Keratinocyte (primary cell): ENCODE measurements at places on chromosomes 1 and 21. TPM values are rescaled to one million over a fixed set of nuclear protein-coding genes. Genes with fewer than 3 reads are reported as not detected.

- no peak for DNase-seq
Observed at GRCh38 chr1:60133000-60133673, 59.6 kb upstream of the C1orf87 start.

GRCh38 chr1:201009962-201010645 is 13.4 kb downstream of the KIF21B start:
- no peak for DNase-seq

DNA sequence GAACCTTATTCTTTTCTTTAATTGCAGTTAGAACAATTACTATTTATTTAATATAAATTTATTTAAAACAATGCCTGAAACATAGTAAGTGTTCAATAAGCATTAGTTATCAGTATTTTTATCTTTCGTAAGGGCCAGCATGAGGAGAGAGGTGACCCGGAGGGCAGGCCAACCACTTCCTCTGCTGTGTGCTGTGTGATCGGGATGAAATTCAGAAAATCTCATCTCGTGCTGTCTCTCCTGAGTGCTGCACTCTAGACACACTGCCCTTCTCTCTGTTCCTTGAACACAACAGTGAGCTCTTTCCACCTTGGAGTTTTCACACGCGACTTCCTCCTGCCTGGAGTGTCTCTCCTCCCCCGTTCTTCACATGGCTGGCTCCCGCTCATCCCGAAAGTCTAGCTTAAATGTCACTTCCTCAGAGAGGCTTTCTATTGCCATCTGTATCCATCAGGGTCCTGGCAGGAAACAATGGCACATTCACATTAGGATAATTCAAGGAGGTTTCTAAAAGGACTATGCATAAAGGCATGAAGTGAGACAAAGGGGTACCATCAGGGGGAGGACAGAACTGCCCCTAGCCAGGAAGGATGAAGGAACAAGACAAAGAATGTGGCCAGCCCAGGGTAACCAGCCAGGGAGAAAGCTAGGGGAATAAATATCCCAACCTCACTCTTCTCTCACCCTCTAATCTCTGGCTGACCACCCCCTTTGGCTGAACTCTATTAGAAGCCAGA is 142.6 kb upstream of the GJB5 start:
- DNase-seq = no peak

DNA sequence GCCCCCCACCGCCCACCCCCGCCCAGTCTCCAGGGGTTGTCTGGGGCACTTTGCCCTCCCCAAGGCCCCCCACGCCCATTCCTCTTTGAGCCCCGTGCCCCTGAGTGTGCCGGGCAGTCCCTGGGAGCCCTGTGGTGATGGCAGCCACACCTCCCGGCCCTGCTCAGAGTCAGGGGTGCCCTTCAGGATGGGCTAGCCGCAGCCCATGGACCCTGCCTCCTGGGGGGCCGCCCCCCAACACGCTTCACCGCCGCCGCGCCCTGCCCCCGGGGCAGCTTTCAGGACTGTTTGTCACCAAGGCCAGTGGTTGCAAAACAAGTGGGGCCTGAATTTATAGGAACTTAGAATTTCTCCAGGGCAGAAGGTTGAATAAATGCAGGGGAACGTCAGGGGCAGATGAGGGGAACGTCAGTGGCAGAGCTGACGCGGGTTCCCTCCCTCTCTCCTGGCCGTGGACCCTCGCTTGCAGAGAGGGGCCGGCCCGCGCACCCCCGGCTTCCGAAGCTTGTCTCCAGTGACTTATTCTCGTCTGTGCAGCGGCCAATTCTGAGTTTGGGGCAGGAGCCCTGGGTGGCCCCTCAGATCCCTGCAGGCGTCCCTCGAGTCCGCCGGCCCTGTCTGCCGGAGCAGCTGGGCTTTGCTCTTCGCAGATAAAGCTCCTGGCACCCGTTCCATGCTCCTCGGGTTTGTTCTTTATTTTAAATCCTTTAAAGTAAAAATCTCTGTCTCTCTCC is 41.2 kb upstream of the ADARB1 start:
- DNase-seq = no peak

Gene NFYC
- 32.4 to 48.5 TPM (median 35.4 TPM) in 3 replicates for polyA plus RNA-seq

Gene PCP4L1
- 0.04 to 0.24 TPM in 2 of 3 replicates, not detected in the other for polyA plus RNA-seq

Gene NPHS2
- not detected in 3 replicates for polyA plus RNA-seq
